K562 (cell line): ENCODE measurements at places on chromosomes 5 and 9. TPM values are rescaled to one million over a fixed set of nuclear protein-coding genes. Genes with fewer than 3 reads are reported as not detected.

CCL19 gene
- not detected in 2 replicates for total RNA-seq

SLC36A3 gene
- total RNA-seq: not detected in 2 replicates

DNA sequence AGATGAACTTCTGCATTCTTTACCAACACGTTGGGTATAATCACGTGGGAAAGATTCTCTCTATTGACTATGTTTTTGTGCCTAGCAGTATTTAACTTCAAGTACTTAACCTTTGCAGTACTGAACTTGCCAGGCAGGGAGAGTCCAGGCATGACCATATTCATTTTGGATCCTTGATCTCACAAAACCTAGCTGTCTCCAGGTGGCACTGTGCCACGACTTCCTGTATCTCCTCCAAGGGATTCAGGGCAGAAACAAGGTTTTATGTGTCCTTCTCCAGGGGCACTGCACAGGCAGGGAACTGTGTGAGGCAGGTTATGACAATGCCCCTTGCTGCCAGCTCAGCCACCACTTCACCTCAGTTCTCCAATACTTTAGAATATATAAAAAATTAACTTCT, 11.7 kb upstream of the IFNA5 start:
- DNase-seq: no peak

GRCh38 chr9:38372762-38373619, 19.5 kb upstream of the ALDH1B1 start:
- DNase-seq: no peak

NDUFA8 gene
- total RNA-seq: 126 and 134 TPM in 2 replicates

DNA sequence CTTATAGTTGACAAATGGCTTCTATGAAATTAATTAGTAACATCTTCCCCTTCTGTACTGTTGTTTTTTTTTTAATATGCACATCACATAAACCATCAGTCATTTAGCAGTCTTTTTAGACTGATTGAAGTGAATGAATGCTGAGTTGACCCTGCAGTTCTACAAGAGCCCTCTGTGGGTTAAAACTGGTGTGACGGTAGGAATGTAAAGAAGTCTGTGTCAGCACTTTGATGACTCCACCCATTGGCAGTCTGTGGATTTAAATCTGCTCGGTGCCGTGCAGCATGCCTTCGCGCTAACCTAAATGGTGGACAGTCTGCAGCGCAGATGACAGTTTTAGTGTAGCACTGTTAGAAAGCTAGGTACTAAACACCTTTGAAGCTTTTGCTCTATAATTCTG, 3.1 kb downstream of the GTF3C4 start:
- peak; percentile 41 for DNase-seq

OTP gene
- total RNA-seq: 0.16 TPM in 2 replicates

GRCh38 chr5:39453606-39454005, 28.8 kb upstream of the DAB2 start:
- DNase-seq: no peak

DNA sequence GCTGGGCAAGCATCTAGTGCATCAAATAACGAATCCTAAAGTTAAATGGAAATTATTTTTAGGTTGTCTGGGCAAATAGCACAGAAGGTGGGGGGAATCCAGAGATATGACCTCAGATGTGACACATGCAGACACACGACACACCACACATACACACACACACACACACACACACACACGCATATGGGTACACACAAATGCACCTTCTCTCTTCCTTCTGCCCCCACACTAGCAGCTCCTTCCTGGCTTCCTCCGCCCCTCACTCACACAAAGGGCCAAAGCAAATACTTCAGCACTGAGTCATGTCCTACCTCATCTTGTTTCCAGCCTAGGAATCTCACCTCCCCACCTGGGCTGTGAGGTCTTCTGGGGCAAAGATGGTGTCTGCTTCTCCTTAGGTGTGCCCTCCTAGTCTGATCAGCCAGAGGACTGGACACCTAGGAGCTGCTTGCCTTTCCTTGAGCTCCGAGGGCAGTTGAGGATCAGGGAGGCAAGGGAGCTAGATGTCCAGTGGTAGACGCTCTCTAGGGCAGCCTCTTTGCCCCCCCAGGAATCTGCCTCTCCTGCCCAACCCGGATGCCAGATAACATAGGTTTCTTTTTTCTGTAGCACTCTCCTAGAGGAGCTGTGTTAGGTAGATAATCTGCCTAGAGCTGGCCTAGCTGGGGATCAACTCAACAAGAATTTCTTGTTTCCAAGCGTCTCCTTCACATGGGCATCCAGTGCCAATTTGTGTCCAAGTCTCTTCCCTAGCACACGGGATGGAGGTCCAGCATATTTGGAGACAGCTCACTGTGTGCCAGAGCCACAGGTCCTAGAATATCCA, 14.3 kb upstream of the JADE2 start:
- DNase-seq: no peak

DNA sequence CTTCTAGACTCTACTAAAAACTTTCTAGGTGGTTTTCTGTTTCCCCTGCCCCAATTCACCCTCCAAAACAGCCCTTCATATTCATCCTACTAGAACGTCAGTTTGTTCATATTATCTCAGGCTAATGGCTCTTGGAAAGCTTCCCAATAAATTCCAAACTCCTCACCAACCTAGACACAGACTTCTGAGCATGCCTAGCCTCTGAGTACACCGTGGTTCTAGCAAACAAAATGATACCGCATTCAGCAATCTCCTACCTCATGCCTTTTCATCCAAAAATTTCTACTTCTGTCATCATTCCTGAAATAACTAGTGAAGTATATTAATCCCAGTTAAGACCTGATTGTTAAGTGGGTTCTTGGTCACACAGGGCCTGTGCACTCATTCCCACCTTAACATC, 46.5 kb upstream of the NR5A1 start:
- no peak for DNase-seq

DNA sequence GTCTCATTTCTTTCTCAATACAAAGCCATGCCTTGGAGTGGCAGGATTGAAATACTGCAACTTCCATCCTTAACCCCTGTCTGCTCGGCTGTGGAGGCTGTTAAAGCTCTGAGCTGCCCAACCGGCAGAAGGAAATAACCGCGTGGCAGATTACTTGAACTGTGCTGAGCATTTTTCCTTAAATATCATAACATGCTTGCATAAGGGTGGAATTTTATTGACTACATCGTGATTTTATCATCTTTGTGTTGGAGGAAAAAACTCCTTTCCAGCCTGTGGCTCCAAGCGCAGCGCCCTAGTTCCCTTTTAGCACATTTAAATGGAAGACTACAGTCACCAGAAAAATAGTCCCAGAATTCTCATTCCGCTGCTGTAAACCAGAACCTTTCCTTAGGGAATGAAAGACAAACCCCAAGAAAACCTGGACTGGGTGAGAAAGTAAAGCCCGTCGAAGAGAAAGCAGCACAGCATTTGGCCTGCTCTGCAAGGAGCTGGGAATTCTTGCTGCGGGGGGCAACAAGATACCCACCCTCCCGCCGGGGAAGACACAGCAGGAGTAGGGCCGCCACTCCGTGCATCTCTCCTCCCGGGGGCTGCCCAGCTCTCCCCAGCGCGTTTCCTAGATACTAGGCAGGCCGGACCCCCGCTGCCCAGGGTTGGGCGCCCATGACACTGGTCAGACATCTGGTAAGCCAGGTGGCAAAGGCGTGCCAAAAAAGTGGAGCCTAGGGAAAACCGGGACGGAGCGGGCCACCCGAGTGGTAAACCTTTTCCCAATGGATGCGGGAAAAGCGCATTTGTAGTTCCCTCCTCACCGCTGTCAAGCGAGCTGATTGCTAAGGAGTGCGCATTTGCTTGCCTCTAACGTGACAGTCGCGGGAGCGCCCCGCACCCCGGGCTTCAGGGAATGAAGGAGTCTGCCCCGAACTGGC, 1.3 kb downstream of the SHC3 start:
- no peak for DNase-seq

DNA sequence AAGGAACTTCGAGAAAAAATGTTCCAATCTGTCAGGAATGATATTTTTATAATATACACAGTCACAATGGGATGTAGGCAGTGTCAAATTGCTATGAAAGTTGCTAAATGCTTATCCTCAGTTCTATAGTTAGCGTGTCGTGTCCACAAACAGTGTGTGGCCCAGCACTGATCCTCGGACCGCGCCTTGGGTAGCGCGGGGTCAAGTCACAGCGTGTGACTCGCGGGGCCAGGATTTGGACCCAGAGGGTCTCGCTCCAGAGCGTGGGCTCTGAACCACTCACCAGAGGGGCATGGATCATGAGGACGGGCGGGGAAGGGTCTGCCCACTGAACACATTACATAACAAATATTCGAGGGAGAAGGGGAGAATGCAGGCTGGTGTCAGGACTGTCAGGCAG, 171.8 kb downstream of the C9orf50 start:
- DNase-seq: no peak

- DNase-seq: no peak
Measured at GRCh38 chr9:68841276-68842052, 136.4 kb downstream of the PIP5K1B start.
